Activated T-cell treated with anti-CD3 and anti-CD28 coated beads for 24 hours (primary cell): ENCODE measurements at places on chromosomes 3 and 15.

DNA sequence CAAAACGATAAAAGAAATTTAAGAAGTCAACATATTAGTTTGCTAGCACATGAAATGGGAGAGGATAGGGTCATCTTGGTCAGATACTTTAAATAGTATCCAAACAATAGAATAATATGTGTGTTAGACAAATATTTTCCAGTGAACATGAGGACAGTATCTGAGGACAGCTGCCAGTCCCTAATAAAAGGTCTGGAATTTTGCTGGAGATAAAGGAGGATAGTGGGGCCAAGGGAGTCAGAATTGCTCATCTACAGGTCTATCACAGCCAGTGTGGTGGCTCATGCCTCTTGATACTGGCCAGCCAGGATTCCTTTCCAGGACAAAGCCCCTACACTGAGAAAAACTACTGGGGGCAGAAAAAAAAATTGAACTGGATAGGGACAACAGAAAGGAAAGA is 74.0 kb downstream of the HERC1 start:
- DNase-seq = no peak

- DNase-seq = no peak
Measured at GRCh38 chr3:189529889-189530471, 101.2 kb upstream of the TP63 start.

DNA sequence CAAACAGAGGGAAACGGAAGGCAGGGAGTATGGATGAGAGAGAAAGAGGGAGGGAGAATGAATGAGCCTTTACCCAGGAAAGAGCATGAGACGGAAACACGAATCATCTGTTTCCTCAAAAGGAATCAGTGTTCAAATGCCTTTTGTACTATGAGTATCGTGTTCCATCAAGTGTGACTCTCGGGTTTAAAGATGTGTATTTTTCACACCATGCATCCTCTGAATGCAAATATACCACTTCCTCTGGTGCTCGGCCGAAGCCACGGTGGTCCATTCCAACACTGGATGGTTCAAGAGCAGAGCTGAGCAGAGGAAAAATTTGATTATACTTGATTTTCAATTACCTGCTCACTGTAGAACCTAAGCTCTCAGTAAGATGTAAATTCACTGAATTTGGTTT is 505.1 kb downstream of the MECOM start:
- no peak for DNase-seq

DNA sequence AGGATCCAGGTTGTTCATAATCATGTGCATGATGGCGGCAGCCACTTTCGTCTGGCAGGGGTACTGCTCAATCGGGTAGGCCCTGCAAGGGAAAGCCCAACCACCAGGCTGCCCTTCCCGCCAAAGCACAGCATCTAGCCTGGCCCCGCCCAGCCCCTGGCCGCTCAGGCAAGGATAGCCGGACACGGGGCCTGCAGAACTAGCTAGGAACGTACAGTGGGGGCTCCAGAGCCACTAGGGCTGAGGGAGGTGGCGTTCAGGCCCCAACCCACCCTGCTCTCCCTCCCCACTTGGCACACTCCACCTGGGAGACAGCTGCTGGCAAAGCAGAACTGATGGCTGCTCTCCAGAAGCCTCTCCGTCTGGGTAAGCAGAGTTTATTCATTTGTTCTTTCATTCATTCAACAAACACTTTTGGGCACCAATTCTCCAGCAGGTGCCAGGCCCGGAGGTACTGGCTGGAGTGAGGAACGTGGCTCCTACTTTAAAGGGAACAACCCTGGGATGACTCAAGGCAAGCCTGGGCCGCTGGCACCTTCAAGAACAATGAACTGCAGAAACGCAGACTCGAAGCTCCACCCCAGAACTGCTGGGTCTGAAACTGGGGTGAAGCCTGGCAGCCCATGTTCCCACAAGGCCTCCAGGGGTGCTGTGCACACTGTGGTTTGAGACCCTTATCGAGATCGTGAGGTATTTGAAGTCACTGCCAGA is 7.8 kb downstream of the UROC1 start:
- no peak for DNase-seq

GRCh38 chr3:66620296-66620695 is 119.5 kb upstream of the LRIG1 start:
- no peak for DNase-seq

DNA sequence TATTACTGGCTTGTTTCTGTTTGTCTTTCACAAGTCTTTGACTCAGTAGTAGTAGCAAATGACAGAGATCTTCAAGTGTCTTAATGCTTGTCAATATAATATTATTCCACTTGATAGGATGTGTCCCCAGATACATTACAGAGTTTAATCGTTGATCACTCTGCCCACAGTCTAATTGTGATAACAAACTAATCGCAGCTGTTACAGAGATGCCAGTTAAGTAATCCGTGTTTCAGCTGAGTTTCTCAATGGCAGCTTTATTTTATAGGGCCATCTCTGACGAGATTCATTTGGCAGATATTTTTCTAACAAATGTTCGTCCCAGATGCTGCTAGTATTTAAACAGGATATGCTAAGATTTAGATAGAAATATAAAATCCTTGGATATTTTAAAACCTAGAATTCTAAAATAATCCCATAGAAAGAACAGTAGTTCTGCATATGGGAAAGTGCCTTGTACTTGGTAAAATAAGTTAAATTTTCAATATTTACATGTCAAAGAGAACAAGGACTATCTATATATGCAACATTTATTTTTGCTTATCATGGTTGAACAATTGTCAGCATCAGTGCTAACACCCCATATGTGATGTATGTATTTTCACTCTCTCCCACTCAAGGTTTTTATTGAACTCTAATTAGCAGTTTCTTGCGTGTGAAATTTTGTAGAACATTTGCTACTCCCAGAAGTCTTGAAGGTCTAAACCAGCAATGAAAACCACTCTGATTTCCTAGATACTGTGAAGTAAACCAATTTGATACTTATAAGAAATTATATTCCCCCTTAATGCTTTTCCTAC is 185.5 kb downstream of the MBNL1 start:
- DNase-seq = no peak

DNA sequence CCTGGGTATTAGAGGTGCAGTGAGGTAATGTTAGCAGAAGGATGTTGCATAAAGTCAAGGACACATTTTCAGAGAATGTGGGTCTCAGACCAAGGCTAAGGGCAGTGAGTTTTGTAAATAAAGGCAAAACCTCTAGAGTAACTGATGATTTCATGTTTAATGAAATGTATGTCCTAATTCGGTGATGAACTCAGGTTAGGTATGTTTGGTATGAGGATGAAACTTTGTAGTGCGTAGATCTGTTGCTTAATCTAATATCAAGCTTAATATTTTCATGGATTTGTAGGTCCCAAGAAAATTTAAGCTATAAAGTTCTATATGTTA is 3.6 kb downstream of the USP50 start:
- DNase-seq = no peak

- DNase-seq = no peak
Measured at GRCh38 chr3:37768107-37768809, 93.4 kb upstream of the CTDSPL start.

DNA sequence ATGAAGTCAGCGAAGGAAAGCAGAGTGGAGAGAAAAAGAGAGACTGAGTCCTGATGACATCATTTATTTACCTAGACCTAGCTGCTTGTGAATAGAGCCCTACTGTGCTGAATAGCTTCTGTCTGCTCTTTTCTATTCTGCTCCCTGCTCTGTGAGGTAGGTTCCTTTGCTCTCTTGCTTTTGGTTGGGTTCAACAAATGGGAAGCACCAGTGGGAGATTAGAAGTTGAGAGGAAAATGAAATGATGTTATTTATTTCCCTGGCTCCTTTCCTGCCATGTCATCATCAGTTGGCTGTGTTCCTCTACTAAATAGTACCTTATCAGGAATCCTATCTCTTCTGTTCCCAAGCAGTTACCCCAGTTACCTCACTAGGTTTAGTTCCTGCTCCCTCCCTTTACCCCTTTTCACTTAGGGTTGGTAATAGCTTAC is 23.5 kb downstream of the DTWD1 start:
- no peak for DNase-seq

DNA sequence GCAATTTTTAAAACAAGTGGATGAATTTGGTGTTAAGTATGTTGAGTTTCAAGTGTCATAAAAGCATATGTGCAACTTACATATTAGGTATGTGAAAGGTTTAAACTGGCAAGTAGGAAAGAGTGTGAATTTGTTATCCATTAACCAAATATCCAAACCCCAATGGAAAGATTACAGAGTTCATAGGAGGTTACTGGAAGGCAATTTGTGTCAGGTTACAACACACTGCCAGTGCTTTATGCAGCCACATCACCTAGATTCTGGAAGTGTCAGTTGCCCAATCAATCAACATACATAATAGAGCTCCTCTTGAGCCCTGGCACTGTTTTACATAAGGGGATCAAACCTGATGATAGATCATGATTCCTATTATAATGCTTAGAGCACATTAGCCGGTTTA is 261.0 kb downstream of the ROBO1 start:
- DNase-seq = no peak

- DNase-seq = no peak
Measured at GRCh38 chr3:123093696-123094095, 26.9 kb downstream of the PDIA5 start.

DNA sequence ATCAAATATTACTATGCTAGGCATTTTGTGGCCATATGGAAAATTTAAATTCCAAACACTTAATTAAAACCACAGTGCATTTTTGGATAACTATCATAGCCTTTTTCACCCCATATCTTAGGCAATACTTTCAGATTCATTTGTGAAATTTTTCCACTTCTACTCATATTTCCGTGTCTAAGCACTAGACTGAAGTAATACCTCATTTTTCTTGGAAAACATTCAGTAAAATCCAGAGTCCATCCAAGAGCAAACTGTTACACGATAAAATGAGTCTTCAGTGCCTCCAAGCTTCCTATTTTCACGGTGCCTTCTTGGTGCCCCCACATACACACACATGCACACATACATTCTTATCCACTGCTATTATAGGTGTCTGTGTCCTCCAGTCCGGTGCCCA is 845.9 kb downstream of the TBL1XR1 start:
- no peak for DNase-seq

GRCh38 chr15:61992518-61992917 is 67.7 kb downstream of the VPS13C start:
- no peak for DNase-seq

- DNase-seq = no peak
Measured at GRCh38 chr3:27561576-27561975, 77.4 kb upstream of the SLC4A7 start.

GRCh38 chr3:29267226-29267625 is 13.6 kb upstream of the RBMS3 start:
- DNase-seq = no peak

DNA sequence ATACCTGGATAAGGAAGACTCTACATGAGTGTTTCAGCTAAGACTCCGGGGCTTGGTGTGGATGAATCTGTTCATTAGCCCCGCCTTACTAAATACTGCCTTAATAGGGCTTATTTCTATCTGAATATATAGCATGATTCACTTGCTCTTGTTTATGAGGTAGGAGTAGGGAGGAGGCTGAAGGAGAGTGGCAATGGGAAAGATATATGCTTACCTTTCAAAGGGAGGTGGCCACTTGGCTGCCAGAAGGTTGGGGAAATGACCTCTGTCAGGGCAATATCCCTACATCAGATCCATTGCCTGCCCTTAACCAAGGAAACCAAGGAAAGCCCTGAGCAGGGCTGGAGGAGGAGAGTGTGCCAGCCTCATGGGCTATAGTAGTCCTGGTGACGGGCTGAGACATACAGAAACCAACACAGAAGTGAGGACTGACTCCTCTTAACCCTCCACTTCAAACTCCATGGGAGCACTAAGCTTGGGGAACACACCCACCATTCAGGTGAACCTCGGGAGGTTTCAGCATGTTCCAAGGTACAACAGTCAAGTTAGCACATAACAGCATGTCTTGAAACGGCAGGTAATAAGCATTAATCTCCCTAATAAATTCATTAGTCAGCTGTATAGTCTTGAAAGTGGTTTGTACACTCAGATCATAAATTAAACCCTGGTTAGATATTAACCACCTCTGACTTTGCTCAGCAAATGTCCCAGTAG is 80.1 kb downstream of the EOMES start:
- no peak for DNase-seq

DNA sequence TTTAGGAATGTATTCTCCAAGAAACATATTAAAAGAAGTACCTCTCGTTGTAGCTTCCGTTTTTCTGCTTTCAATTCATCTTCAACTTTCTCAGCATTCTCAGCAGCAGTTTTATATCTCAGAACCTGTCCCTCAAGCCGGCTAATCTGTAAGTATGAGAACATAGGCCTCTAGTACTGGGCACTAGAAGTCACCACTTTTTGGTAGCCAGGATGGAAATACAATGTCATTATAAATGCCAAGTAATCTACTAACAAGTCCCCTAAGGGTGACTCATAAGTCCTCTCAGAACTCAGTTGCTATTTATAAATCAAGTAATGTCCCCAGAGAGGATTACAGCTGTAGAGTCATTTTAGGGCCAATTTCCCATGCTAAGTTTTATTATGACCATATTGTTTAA is 61.1 kb downstream of the MLH1 start:
- no peak for DNase-seq

DNA sequence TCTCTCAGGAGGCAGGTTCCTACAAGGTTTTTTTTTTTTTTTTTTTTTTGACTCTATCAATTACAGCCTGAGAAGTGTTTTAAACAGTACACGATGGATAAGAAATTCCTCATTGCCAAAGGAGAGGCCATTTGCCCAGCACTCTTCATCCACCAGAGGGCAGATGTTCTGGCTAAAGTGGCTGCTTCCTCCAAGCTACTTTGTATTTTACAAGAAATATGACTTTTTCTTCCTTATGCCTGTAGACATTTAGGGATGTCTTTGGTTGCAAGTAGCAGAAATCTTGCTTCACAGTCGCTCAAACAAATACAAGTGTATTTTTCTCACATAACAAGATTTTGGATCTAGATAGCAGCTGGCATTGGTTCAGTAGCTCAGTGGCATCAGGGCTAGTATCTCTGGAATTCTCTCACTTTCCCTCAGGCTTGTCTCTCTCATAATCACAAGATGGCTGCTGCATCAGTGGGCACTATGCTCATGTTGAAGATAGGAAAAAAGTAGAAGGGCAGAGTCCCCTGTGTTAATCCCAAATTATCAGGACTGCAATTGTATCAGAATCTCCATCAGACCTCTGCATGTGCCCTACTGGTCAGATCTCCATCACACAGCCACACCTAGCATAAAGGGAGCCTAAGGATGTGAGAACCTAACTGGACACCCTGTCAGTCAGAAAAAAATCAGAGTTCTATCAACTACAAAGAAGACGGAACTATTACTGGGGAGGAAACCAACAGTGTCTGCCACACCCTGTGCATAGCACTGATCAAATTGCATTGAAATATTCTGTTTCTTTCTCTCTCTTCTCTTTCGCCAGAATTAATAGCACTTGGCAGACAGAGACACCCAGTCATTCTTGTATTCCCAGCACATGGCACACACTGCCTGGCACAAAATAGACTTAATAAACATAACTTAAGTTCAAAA is 138.9 kb upstream of the COL8A1 start:
- DNase-seq = no peak

DNA sequence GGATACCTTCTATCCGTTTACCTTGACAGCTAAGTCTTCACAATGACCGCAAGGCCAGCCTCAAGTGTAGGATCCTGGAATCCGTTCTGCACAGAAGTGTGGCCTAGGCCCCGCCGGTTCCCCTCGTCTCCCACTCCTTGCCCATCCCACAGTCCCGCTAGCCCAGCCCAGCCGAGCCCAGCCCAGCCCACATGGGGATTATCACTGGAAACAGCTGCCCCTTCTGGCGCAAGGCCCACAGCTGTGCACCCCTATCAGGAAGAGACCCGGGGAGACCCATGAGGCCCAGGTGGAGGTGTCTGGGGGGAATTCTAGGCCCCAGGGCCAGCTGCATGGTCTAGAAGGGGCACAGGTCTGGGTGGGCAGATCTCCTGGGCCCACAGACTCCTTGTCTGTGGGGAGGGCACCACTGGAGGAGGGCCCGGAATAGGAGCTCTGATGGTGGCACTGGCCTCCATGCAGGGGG is 27.9 kb upstream of the KLF13 start:
- no peak for DNase-seq
